ENCODE measurements at places on chromosomes 13 and 19.
A peak's percentile ranks its signal among the peaks of the same experiment; 100 is the strongest.

GRCh38 chr19:1166872-1167573 lies 7.0 kb downstream of the SBNO2 start:
- DNase-seq: no peak

DNA sequence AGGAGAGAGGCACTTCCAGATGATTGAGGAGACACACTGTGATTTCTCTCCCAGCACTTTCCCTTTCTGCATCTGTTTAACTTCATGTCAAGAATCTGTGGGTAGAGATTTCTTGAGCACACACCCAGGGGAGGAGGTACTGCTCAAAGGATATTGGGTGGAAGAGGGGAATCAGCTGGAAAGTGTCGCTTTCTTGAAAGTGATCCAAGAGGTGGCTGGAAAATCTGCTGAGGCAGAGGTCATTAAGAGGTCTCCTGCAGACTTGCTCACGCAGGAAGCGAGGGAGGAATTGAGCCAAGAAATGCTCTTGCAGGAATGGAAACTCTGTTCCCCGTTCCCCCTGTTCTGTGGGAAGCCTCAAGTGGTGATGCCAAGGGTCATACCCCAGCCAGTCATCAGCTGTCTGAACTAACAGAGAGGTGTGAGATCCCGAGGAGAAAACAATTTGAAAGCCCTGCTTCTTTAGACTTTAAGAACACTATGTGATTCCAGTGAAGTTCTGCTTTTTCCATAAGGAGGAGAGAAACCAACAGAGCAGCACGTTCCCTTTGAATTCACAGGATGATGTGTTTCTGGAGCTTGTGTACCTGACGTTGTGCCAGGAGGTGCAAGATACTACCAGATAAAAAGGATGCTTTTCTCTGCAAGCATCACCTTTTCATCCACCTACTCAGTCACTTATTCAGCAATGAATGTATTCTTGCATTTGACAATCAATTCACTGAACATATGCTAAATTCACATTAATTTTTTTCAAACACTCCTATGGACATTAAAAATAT lies 163.4 kb upstream of the GPR12 start:
- DNase-seq: no peak

DNA sequence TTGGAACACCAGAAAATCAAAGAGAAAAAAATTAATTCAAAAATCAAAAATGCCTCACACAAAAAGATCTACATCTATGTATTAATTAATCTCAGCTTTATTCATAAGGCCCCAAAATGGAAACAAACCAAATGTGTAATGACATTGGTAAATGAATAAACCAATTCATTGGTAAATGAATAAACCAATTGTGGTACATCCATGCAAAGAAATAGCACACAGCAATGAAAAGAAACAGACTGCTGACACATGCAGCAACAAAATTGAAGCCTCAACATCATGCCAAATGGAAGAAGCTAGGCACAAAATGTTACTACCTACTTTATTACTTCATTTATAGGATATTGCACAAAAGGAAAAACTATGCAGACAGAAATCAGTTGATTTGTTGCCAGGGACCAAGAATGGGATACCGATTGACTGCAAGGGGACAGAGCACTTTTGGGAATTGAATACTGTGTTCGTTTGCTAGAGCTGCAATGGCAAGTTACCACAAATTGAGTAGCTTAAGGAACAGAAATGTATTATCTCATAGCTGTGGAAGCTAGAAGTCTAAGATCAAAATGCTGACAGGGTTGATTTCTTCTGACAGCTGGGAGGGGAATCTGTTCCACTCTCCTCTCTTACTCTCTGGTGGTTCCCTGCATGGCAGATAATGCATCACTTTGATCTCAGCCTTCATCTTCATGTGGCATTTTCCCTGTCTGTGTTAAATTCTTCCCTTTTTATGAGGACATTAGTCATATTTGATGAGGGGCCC lies 252.8 kb downstream of the RFC3 start:
- DNase-seq: no peak

DNA sequence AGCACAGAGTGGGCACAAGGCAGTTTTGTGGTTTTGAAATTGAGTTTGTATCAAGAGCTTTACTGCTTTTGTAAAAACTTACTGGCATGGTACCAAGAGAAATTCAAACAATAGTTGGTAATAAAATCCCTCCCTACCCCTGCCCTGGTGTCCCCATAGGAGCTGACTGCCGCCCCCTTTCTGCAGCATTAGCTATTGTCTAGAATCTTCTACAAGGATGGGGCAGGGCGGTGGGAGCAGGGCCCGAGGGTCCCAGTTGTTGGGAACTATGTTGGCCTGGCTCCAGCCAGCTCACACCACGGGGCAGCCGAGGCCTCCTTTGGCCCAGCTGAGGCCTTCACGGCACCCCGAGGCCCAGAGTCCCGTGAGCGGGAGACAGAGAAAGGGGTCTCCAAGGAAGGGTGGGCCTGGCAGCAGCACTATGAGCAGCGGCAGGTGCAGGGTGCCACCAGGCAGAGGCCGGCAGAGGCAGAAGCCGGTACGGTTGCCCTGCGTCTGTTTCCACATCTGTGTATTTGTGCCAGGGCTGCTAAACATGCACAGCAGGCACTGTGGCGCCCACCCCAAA lies 57.9 kb downstream of the KDM4B start:
- no peak for DNase-seq

- peak; percentile 9 for DNase-seq
These were observed 14.5 kb upstream of the SIGLEC14 start for GRCh38 chr19:51660975-51661600.

DNA sequence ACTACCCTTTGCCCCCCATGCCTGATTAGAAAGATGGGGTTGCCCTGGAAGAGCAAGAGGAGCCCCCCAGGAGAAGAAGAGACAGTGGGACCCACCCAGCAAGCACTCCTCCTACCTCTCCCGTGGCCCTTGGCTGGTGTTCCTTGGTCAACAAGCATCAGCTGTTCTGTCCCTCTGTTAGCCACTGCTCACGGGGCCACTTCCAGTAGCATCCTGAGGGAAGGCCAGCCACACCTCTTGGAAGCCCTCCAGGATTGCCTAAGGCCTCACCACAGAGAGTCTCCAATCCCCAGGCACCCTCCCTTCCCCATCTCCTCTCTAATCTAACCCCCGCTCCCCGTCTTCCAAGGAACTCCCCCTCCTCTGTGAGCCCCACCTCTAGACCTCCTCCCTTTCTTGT lies 15.1 kb upstream of the DPP9 start:
- DNase-seq: no peak

GRCh38 chr13:41345165-41345913 lies 34.3 kb downstream of the NAA16 start:
- DNase-seq: no peak

DNA sequence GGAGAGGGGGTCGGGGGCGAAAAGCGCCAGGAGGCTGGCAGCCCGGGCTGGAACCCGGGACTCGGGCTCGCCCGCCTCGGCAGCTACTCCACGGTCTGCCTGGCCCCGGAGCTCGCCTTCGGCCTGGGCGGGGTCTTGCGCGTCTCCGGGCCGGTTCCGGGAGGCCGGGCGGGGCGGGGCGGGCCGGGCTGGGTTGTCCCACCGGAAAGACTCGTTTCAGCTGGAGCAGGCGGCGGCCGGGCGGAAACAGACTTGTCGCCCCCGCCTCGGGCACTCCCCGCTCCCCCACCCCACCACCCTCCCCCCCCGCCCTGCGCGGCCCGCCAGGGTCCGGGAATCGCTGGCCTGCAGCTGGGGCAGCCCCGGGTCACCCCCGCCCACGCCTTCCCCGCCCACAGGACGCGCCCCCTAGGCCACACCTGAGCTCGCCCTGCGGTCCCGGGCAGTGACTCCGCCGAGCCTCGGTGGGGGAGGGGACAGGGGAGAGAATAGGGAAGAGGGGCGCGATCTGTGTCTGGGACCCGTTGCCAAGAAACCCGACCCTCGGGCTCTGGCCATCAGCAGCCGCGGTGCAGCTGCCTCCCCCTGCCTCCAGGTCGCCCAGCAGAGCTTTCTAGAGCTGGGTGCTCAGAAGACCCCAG lies 109.4 kb downstream of the KCTD15 start:
- no peak for DNase-seq

GRCh38 chr13:50995854-50996253 lies 86.3 kb downstream of the RNASEH2B start:
- no peak for DNase-seq

DNA sequence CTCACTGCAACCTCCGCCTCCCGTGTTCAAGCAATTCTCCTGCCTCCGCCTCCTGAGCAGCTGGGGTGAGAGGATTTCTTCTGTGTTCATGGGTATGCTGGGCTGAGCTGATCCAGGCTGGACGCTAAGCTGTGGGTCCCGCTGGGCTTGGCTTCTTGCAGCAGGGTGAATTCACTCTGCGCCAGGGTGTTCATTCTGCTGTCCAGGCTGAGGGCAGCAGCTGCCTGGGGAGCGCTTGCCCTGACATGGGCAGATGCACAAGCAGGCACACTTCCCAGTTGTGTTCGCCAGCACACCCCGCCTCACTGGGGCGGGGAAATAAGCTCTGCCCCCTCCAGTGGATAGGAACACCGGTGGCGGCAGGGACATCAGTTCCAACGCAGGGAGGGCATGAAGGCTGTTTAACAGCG lies 7.3 kb upstream of the INAFM1 start:
- no peak for DNase-seq

DNA sequence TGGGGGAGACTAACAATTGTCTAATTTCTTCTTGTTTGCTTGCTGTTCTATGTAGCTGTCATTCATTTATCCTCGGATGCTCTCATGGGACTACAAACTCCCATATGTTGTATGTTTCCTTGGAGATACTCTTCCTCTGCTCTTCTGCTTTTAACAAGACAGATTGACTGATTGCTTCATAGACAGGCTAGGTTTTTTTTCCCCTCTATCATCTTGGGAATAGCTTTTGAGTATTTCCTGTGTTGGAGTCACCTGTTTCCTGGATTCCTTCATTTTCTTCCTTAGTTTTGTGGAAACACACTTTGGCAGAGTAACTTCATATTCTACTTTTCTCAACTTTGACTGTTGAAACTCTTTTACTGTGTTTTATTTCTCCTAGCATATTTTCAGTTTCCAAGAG lies 27.6 kb downstream of the EDNRB start:
- no peak for DNase-seq

GRCh38 chr13:77698201-77699058 lies 943 bp downstream of the SLAIN1 start:
- peak; percentile 10 for DNase-seq

DNA sequence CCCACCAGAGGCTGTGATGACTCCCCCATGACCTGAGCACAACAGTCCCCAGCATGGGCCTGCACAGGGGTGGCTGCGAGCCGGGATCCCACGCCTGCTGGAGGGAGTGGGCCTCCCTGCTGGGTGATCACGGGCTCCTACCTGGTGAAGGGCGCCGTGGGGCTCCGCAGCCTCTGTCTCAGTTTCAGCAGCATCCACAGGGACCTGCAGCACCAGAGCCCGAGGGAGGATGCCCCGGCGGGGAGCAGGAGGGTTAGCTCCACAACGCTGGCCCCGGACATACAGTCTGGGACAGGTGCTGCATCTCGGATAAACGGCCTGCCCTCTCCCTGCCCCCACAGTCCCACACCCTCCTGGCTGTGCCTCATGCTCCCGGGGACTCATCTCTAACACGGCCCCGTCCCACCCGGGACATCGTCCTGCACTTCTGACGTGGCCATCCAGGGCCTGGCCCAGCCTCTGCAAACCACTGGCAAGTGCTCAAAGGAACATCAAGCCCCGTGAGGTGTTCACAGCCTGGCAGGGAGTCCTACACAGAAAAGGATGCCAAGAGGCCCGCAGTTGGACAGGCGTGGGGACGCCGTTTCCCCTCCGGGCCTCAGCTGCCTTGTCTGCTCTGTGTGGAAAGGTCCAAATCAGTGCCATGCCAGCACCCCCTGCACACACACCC lies 10.5 kb downstream of the PEX11G start:
- DNase-seq: no peak

- no peak for DNase-seq
These were observed 6.9 kb downstream of the THSD1 start for GRCh38 chr13:52399046-52399445.

DNA sequence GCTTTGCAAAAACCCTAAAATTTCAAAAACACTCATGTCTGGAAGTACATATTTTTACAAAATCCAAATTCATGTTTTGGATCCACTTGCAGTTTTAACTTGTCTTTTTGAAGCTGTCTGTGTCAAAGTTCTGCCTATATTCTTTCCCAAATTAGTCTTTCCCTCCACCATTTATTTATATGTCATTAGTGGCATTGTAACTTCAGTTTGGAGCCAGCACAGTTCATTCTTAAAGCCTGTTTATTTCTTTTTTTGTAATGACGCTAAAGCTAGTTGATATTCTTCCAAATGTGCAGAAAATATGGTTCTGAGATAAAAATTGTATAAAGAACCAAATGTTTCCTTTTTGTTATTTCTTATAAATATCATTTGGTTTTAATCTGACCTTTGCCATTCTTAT lies 2039.3 kb downstream of the OLFM4 start:
- no peak for DNase-seq

- no peak for DNase-seq
These were observed 258.6 kb downstream of the EFNB2 start for GRCh38 chr13:106276876-106277275.

DNA sequence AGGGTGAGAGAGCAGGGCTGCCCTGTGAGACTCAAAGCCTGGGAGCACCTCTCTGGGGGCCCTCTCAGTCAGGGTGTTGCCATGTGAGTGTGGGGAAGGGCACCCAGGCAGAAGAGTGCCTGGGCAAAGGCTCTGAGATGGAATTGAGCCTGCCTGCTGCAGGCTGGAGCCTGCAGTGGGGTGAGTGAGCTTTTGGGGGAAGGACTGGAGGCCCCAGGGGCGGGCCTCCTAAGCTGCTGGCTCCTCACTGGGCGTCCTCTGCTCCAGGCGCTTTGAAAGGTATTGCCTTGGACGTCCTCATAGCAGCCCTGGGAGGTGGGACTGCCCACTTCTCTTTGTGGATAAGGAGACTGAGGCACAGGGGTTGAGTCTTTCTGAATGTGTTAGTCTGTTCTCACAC lies 60.3 kb downstream of the ARHGEF7 start:
- no peak for DNase-seq

DNA sequence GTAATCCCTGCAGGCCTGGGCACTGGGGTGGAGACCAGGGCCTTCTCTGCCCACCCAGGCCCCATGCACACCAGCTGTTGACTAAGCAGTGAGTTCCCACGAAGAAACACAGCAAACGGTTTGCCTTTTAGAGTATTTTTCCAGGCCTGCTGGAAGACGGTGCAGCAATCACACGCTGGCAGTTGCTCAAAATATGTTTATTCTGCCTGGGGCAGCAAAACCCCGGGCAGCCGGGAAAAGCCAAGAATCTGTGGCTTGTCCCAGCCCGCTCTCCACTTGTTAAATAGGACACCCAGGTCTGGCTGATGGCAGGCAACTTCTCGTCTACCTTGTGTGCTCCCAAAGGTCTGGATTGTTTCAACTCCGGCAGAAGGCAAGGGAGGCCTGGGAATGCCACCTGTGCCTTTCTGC lies 40.8 kb downstream of the GGACT start:
- DNase-seq: no peak

DNA sequence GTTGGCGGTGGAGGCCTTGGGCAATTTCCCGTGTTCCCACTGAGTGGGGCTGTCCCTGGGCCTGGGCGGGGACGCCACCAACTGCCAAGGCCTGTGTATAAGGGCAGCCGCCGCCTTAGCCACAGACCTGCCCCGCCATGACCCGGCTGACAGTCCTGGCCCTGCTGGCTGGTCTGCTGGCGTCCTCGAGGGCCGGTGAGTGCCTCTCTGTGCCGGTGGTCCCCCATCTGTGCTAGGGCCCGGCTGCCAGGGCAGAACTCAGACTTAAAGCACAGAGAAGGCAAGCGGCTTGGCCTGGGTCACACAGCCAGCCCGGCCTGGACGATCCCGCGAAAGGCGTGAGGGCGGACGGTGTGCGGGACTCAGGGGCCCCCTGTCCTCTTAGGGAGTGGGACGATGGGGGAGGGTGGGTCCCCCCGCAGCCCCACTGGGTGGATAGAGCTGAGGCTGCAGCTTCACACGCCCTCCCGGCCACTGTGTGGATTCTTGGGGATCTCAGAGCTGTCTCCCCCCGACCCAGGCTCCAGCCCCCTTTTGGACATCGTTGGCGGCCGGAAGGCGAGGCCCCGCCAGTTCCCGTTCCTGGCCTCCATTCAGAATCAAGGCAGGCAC lies at the start of gene AZU1:
TSS of gene AZU1 (plus strand) at position 128 of the 612 bp plus-strand sequence. CDS start at position 138, 10 bp downstream.
- DNase-seq: no peak
